Mammary microvascular endothelial cell (primary cell): ENCODE measurements at places on chromosomes 1 and 21. TPM values are rescaled to one million over a fixed set of nuclear protein-coding genes. Genes with fewer than 3 reads are reported as not detected.

The HAPLN2 gene
- total RNA-seq = not detected in 2 replicates

The GUCA2B gene
- not detected in 2 replicates for total RNA-seq

The NFIA gene
- total RNA-seq = 7.6 and 12.2 TPM in 2 replicates

The MTMR11 gene
- 1.7 and 3.7 TPM in 2 replicates for total RNA-seq

The PDZK1IP1 gene
- total RNA-seq = 0.13 and 0.30 TPM in 2 replicates

The TNFRSF25 gene
- total RNA-seq = 8.5 and 11.4 TPM in 2 replicates

The ADIPOR1 gene
- 77.1 and 83.2 TPM in 2 replicates for total RNA-seq

The SUSD4 gene
- total RNA-seq = not detected in 2 replicates

The SPRR3 gene
- total RNA-seq = not detected in 2 replicates

The JAM2 gene
- total RNA-seq = 0.53 and 0.79 TPM in 2 replicates

The DNAJC28 gene
- total RNA-seq = 0.64 and 2.8 TPM in 2 replicates

The TMEM183A gene
- 75.2 and 77.9 TPM in 2 replicates for total RNA-seq

The OR2L2 gene
- total RNA-seq = not detected in 2 replicates

The NFYC gene
- 33.9 and 36.6 TPM in 2 replicates for total RNA-seq

The OR10Z1 gene
- not detected in 2 replicates for total RNA-seq

The CKS1B gene
- total RNA-seq = 186 and 213 TPM in 2 replicates

The GSTM5 gene
- total RNA-seq = not detected in 2 replicates

The CD84 gene
- total RNA-seq = not detected in 2 replicates

The RNU1-3 gene
- total RNA-seq = under 0.01 TPM in 1 of 2 replicates, not detected in the other

The ANGPTL3 gene
- total RNA-seq = not detected in 2 replicates

The DYRK3 gene
- total RNA-seq = 9.9 and 13.2 TPM in 2 replicates

The IL19 gene
- total RNA-seq = not detected in 2 replicates

The TNFRSF9 gene
- 0.89 and 1.5 TPM in 2 replicates for total RNA-seq

The LYPD8 gene
- not detected in 2 replicates for total RNA-seq

The BSND gene
- total RNA-seq = not detected in 2 replicates

The APCS gene
- not detected in 2 replicates for total RNA-seq

The SV2A gene
- 0.93 and 1.2 TPM in 2 replicates for total RNA-seq

The FCRL1 gene
- total RNA-seq = not detected in 2 replicates

The SPATA46 gene
- total RNA-seq = not detected in 2 replicates

The PAQR7 gene
- 5.0 and 6.3 TPM in 2 replicates for total RNA-seq

The H3-3A gene
- 288 and 309 TPM in 2 replicates for total RNA-seq

The OPTC gene
- total RNA-seq = not detected in 2 replicates

The HES4 gene
- total RNA-seq = 12.7 and 14.3 TPM in 2 replicates

The DAB1 gene
- not detected in 2 replicates for total RNA-seq

The MACF1 gene
- total RNA-seq = 195 and 209 TPM in 2 replicates

The TSPAN2 gene
- total RNA-seq = 0.44 and 0.73 TPM in 2 replicates

The RIPPLY3 gene
- total RNA-seq = 0.05 TPM in 1 of 2 replicates, not detected in the other

The CRNN gene
- total RNA-seq = not detected in 2 replicates

The GPR37L1 gene
- total RNA-seq = not detected in 2 replicates

The ALDH4A1 gene
- 32.4 and 32.7 TPM in 2 replicates for total RNA-seq

The GNAT2 gene
- 0.07 and 0.34 TPM in 2 replicates for total RNA-seq

The SLC44A3 gene
- total RNA-seq = 0.15 and 0.27 TPM in 2 replicates

The WNT3A gene
- total RNA-seq = not detected in 2 replicates

The CLDN14 gene
- 1.9 and 2.7 TPM in 2 replicates for total RNA-seq

The NCF2 gene
- total RNA-seq = 0.05 and 0.20 TPM in 2 replicates

The SERTAD4 gene
- total RNA-seq = 1.9 and 2.4 TPM in 2 replicates

The CLK2 gene
- total RNA-seq = 13.1 and 15.4 TPM in 2 replicates

The TRIM67 gene
- total RNA-seq = not detected in 2 replicates

The S100A7 gene
- total RNA-seq = not detected in 2 replicates

The FABP3 gene
- total RNA-seq = 3.9 and 9.6 TPM in 2 replicates

The FALEC gene
- total RNA-seq = not detected in 2 replicates

The PFKFB2 gene
- total RNA-seq = 0.74 and 1.8 TPM in 2 replicates

The GREM2 gene
- total RNA-seq = not detected in 2 replicates

The TSSK3 gene
- not detected in 2 replicates for total RNA-seq

The UHMK1 gene
- 46.0 and 47.3 TPM in 2 replicates for total RNA-seq

The KRTAP7-1 gene
- total RNA-seq = not detected in 2 replicates

The CCDC181 gene
- total RNA-seq = not detected in 2 replicates
